ENCODE measurements at places on chromosomes 11 and 22.

- no peak for DNase-seq
These were observed 18.9 kb downstream of the MYRF start for GRCh38 chr11:61771195-61771894.

- no peak for DNase-seq
These were observed 37.9 kb downstream of the SWAP70 start for GRCh38 chr11:9701799-9702198.

DNA sequence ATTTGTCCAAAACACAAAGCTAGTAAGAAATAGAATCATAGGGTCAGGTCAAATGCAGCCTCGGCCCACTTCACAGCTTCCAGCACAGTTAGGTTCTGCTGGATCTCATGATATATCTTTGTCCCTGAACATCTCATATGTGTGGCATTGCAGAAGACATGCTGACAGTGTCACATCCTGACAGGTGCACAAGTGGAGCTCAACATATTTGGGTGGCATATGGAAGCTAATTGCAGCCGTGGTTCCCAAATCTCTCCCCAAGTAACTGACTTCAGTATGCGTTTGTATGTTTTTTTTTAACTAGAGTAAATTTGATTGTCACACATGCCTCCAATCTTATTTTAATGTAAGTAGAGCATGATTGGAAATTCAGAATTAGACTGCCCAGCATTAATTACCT is 33.4 kb downstream of the NAV2 start:
- no peak for DNase-seq

DNA sequence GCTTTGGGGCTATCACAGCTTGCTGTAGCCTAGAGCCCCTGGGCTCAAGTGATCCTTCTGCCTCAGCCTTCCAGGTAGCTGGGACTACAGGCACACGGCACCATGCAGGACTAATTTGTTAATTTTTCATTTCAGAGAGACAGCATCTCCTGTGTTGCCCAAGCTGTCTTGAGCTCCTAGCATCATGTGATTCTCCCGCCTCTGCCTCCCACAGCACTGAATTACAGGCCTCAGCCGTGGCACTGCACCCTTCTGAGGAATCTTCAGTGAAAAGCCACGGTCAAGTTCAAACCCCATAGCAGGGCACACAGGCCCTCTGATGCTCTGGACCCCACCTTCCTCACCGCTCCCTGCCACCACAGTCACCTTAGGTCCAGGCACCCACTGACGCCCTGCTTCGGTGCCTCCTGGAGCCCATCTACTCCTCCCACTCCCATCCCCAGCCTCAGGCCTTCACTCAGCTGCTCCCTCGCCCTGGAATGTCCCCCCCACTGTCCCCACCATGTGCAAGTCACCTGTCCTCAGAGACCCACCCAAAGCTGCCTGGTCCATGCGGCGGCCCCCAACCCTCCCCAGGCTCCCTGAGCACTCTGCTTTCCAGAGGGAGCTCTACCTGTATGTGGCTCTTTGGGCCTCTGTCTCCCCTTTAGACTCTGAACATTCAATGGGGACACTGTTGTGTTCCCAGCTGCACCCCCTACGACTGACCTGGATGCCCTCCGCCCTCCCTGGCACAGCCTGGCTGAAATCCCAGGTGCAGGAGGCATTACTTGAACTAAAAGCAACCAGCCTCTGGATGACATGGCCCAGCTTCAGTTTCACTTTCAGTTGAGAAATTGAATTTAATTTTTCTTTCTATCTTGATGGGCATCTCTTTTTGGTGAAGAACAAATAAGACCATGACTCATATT is 1.6 kb downstream of the APOL2 start:
- DNase-seq: no peak

DNA sequence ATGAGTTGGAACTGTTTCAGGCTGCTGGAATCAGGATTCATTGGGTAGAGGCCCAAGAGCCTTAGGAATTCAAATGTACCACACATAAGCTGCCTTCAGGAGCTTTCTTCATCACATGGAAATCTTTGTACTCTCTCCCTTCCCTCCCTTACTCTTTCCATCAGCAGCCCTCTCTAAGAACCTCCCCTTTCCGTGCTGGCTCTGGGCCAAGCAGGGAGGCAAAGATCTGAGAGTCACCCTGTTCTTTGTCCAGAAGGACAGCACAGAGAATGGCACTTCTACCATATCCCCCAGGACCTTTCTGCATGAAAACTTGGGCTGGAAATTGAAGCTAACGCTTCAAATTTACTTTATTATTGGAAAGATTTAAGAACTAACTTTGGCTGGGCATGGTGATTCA is 20.7 kb upstream of the TPBGL start:
- no peak for DNase-seq

DNA sequence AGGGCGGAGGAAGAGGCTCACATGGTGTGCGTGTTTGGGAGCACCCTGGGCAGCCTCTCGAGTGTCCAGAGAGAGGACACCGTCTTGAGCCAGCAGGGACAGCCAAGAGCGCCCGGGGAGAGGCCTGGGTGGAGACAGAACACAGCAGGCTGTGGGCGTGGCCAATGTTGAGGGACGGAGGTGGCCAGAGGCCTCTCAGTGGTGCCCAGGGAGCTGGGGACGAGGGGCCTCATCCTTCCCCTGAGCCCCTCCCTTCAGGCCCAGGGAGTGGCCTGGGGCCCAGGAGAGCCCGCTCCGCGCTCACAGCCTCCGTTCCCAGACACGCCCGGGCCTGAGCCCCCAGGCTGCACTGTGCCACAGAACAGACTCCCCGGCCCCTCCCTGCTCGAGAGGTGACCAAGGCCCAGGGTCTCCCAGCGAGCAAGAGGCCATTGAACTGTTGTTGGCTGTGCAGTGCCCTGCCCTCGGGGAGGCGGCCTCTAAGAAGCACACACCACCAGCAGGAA is 48.4 kb downstream of the CDKN1C start:
- DNase-seq: no peak

GRCh38 chr22:38715176-38715764 is 9.5 kb downstream of the GTPBP1 start:
- no peak for DNase-seq

DNA sequence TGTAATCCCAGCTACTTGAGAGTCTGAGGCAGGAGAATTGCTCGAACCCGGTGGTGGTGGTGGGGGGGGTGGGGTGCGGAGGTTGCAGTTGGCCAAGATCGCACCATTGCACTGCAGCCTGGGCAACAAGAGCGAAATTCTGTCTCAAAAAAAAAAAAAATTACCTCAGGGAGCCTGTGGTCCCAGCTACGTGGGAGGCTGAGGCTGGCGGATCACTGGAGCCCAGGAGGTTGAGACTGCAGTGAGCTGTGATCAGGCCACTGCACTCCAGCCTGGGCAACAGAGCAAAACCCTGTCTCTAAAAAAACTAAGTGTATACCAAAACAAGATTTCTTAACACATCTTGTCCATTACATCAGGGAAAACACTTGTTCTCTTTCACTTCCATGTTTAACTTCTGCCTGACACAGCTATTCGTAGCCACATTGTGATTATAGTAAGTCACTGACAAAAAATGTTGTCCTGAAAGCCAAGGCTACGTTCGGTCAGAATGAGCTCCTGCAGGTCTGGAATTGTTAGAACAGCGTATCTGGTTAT is 1.4 kb downstream of the TMEM80 start:
- DNase-seq: no peak

DNA sequence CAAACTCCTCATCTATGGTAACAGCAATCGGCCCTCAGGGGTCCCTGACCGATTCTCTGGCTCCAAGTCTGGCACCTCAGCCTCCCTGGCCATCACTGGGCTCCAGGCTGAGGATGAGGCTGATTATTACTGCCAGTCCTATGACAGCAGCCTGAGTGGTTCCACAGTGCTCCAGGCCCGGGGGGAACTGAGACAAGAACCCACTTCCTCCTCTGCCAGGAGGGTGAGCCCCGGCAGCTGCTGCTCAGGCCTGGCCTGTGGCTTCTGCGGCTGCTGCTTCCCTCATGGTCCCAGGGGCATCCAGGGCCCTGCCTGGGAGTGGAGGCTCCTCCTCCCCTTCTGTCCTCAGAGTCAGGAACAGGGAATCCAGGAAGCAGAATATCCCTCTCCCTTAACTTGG is 98.4 kb downstream of the ZNF280B start:
- DNase-seq: no peak

DNA sequence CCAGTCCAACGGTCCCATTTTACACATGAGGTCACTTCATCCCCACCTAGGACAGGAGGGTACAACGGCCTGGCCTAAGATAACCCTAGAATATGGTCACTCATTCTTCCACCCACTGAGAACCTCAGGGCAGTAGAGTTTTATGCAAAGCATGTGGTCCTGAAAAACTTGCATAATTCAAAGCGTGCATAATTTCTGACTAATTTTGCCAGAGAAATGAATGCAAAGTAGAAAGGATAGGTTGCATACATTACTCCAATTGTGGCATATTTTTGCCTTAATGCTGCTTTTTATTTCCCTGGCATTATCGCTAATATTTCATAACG is 32.5 kb upstream of the SLC35C1 start:
- peak; percentile 59 for DNase-seq

DNA sequence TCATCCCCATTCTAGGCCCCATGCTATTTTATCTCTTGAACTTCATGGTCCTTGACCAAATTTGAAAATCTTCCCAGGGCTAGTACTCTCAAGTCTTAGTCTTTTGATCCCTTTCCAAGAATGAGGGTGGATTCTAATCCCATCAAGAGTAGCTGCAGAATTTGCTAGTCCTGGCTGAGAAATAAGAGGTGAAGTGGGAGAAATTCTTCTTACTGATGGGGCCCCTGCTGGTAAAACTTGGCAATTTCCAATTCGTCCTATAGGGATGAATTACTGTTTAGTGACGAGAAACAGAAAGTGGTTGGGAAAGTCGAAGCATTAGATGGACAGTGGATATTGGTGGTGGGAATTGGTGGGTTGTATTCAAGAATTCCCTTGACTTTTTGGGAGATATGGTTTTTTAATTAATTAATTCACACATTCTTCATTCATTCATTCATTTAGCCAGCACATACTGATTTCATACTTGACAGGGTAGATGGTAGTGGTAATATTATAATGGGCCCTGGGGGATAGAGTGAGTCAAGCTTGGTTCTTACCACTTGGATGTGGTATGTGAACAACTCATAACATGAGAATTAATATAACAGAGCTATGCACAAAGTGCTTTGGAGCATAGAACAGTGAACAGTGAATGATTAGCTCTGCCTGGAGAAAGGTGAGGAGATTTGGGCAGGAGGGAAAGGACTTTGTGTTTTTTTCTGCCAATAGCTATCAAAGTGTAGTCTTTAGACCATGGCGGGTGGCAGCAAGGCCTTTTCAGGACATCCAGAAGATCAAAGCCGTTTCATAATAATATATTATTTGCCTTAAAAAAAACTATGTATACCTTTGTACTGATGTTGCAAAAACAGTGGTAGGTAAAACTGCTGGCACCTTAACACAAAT is 103.8 kb downstream of the STIM1 start:
- no peak for DNase-seq

DNA sequence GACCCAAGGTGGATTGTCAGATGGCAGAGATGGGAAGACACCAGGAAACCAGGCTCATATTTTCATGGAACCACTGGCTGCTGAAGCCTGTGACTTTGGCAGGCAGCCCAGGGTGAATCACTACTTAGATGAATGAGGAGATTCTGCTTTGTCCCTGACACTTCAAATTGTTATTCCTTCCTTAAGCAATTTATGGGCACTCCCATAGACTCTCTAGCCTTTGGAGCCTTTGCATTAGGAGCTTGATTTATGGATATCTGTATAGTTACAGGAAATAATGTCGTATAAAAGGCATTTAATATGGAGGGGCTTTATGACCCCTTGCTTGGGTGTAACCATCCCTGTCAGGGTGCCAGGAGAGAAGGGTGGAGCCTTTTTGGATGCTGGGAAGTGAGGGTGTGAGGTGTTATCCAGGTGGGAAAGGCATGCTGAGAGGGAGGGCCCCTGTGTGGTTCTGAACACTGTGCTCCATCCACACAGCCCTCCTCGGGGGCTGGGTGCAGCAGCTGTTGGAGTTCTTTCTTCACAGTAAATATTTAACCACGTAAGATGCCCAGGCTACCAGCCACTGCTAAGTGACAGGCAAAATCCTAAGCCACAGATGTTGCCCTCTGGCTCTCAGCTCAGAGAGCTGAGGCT is 35.3 kb downstream of the IL18 start:
- DNase-seq: peak; percentile 35

- DNase-seq: no peak
These were observed 9.0 kb upstream of the MICAL3 start for GRCh38 chr22:18033204-18033998.

DNA sequence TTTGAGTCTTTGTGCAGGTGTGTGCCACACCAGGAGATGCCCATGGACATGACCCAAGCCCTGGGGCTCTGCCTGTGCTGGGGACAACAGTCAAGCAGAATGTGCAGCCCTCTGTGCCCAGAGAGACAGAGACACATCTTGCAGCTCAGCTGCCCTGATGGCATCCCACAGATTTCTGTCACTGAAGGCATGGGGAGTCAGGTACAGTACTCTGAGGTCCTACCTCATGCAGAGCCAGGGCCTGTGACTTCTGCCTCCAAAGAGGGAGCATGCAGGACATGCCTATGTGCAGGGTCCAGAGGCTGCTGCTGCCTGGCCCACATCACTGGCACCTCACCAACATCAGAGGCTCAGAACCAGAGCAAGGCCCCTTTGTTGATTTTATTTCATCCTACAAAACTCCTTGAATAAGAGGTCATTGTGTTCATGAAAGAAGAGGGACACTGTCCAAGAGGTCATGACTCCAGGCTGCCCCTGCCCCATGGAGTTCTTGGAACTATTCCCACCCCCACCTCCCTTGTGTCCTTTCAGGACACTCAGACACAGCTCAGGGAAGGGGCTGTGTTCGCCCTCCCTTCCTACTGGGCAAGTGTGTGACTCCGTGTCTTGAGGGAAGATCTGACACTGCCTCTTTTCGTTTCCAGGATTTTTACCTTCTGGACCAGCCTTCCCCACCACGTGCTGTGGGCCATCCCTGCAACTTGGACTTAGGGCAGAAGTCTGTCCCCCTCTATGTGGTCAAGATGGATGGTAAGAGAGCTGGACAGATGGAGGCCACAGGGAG is 62.3 kb downstream of the BTG4 start:
- no peak for DNase-seq

DNA sequence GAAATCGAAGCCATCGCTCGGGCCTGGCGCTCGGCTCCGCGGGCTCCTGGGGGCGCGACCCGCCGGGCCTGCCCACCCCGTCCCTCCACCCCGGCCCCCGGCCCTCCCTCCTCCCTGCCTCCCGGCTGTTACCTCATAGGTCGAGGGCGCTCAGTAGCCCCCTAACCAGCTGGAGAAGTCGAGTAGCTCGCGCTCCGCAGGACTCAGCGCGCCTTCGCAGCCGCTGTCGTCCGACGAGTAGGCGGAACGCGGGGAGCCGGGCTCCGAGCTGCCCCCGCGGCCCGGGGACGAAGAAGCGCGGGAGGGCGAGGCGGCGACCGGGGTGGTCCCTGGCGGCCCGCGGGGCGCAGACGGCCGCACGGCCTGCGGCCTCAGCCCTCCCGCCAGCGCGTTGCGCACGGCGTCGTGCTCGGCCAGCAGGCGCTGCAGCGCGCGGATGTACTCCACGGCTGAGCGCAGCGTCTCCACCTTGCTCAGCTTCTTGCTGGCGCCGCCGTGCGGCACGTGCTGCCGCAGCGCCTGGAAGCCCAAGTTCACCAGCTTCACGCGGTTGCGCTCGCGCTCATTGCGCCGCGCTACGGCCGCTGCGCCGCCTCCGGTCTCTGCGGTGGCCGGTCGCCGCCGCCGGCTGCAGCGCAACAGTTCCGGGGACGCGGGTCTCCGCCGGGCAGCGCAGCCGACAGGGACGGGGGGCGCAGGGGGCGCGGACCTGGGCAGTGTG is 627 bp downstream of the ASCL2 start:
- DNase-seq: no peak
